ENCODE measurements at places on chromosomes 5 and 9.

DNA sequence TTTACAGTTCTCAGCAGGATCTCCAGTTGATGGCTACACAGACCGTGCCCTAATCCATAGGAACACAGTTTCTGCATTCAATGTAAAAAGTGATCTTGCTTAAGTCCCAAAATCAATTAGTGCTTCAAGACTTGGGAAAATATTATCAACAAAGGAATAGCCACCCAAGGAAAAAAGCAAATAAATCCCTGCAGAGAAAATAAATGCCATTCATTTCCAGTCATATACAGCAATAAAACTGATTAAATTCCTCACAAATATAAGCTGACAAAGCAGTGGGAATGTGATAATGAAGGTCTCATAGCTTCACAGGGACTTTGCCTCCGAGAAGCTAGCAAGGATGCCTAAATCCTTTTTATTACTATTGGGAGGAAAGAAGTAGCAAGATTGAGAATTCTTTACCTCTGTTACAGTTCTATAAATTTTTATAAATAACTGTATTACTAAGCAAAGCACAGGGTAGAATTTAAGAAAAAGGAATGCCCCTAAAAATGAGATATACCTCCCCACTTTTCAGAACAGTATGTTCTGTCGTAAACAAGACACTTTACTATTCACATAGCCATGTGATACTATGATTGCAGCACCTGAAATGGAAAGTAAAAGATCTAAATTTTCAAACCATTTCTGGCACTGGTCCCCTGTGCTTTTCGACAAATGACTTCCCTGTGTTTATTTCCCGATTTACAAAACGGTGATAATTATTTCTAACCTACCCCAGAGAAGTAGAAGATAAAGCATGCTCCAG is 59.8 kb downstream of the ARSB start:
- no peak for DNase-seq

DNA sequence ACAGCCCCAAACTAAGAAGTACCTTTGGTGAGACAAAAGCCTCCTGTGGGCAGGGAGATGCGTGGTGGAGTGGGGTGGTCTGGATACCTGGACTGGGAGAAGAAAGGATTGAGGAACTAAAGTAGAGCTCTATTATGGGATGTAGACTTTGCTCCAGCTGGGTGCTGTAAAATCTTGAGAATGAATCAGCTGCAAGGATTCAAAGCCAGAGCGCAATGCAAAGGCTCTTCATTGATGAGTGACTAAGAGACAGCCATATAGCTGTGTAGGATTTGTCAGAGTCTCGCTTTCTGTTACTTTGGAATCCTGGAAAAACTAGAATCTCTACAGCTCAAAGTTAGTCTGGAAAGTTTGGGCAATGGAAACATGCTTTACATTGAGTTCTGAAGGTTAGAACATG is 159.9 kb downstream of the TAF11L14 start:
- DNase-seq, result no peak

GRCh38 chr5:52735139-52735538 is 52.6 kb upstream of the ITGA1 start:
- no peak for DNase-seq

- no peak for DNase-seq
These were observed 151.1 kb downstream of the ESM1 start for GRCh38 chr5:54834121-54834842.

DNA sequence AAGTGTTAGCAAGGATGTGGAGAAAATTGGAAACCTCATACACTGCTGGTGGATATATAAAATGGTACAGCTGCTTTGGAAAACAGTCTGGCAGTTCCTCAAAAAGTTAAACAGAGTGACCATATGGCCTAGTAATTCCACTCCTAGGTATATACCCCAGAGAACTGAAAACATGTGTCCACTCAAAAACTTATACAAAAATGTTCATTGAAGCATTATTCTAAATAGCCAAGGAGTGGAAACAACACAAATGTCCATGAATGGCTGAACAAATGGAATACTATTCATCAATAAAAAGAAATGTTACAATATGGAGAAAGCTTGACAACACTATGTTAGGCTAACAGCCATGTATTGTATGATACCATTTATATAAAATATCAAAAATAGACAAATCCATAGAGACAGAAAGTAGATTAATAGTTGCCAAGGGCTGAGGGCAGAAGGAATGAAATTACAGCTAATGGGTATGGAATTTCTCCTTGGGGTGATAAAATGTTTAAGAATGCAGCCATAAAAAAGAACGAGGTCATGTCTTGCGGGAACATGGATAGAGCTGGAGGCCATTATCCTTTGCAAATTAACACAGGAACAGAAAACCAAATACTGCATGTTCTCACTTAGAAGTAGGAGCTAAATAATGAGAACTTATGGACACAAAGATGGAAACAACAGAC is 33.6 kb upstream of the FBP1 start:
- DNase-seq, result no peak

DNA sequence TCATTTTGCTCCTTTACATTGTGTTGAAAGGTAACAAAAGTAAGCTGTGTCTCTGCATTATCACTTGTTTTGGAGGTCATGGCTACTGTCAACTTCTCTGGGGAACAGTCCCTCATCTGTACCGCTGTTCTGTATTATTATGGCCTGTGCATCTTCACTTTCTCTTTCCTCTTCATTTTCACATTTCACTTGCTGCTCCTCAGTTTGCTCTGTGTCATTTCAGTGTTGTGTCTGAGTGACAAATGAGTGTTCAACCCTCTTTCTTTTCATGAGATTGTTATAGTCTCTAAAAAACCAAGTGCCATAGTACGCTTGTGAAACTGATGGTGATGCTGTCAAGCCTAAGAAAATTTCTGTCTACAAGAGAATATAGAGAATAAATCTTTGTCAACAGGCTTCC is 122.0 kb upstream of the FER start:
- DNase-seq, result no peak

GRCh38 chr5:158716668-158717067 is 383.0 kb downstream of the EBF1 start:
- DNase-seq, result no peak

DNA sequence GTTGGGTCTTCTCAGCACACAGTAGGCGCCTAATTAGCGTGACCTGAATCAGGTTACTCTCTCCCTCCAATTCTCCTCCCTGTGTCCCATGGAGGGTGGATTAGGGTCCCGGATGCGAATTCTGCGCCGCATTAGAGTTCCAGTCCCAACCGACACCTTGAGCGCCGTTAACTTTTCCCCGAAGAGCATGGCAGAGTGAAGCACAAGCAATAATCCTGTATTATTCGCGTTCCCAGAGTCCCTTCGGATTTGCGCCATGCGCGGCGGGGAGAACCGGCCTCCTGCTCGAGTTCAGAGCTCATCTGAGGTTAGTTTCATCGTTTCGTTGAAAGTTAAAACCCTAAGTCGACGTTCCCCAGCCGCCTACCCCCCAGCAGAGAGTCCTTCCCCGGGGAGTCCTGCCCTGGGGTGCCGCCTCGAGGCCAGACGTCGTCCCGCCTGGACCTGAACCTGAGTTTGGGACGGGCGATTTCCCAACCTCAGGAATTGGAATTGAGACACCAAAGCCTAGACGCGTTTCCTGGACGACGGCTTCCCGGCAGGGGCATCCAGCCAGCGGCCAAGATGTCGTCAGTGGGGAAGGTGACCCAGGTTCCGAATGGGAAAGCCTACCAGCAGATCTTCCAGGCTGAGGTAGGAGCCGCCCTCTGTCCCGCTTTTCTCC is at the start of gene CCDC180:
TSS of gene CCDC180 (plus strand) at position 160 of the 664 bp plus-strand sequence. CDS start at position 565, 405 bp downstream.
- no peak for DNase-seq

DNA sequence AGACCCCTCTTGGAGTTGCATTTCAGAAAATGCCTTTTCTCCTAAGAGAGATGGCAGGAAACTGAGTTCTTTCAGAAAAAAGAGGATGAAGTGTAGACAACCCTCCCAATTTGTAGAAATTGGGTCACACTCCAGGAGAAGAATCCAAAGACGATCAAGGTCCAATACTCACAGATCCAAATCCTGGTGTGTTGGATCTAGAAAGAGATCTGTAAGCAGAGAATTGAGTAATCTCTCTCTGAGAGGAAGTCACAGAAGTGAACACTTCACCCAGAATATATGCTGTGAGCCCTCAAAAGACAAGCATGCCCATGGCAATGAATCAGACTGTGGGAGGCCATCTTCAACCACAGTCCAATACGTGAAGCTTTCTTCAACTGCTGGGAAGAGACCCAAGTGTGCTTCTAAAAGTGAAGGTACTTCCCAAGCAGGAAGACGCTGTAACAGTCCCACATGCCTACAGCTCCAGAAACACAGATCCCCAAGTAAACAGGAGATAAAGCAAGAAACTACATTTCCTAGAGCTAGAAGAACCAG is 182.7 kb downstream of the SMC2 start:
- DNase-seq, result no peak

GRCh38 chr5:174947548-174947947 is 223.2 kb downstream of the MSX2 start:
- no peak for DNase-seq

DNA sequence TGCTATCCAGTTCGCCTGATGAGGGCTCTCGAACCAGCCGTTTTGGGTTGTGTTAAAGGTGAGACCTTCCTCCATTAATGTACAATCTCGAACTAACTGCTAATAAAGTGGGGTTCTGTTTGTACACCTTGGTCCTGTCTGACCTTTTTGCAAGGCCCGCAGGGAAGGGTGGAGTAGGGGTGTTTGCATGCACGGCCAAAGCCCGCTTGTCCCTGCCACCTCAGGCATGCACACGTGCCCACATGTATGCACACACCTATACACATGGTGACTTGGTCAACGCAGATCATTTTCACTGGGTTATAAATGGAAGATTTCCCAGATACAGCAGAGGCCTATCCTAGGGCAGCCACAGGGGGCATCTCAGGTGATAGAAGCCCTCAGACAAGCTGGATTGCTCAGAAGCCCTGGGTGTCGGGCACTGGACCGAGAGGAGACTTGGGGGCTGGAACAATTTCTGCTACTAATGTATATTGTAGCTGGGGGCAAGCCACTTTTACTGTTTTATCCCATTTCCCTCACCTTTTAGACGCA is 50.2 kb downstream of the NDST1 start:
- no peak for DNase-seq

- peak; percentile 74 for DNase-seq
These were observed 26.8 kb upstream of the TNFAIP8 start for GRCh38 chr5:119328753-119329602.

DNA sequence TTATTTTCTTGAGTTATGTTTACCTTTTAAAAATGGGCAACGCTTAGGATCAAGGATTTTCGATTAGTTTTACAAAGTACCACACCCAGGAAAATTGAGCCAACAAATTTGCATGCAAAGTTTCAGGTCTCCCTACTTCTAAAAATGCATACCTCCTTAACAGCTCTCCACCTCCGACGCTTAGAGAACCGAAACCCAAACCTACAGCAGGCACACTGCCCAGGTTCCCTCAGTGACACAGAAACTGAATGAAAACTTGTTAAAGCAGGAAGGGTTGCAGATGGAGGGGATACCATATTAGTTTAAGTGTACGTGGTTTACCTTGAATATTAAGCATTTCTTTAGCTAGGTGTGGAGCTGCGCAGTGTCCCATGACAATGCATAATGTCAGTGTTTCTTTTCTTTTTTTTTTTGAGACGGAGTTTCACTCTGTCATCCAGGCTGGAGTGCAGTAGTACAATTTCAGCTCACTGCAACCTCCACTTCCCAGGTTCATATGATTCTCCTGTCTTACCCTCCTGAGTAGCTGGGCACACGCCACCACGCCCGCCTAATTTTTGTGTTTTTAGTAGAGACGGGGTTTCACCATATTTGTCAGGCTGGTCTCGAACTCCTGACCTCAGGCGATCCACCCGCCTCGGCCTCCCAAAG is 1.6 kb upstream of the SUB1 start:
- DNase-seq, result no peak

DNA sequence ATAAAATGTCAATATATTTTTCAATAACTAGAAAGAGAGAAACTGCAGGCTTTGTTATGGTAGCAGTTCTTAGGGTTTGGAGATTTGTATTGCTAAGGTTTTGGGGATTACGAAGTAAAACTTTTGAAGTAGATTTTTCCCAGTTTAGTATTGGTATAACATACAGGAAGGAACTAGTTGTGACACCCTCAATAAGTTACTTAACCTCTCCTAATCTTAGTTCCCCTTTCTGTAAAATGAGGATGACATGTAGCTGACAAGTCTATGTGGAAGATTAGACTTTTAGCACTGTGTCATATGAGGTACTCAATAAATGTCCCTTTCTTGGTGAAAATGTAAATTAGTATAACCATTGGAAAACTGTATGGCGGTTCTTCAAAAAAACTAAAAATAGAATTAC is 73.4 kb upstream of the ATG10 start:
- no peak for DNase-seq

GRCh38 chr9:87465816-87466215 is 31.9 kb upstream of the DAPK1 start:
- DNase-seq, result no peak

DNA sequence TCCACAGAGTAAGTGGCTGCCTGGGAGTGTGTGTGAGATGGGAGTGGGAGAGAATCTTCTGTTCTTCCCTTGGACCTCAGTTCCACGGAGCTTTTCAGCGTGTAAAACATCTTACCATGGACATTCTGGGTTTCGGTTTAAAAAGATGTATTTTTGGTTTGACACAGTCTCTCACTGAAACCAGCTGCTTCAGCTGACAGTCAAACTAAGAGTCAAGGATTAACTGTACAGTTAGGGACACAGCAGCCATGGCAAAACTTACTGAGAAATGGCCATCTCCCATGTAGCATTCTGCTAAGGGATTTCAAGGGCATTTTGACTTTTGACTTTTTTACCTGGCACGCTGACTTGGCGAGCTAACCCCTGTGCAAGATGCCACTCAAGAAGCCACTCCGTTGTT is 93.8 kb upstream of the IL12B start:
- no peak for DNase-seq

DNA sequence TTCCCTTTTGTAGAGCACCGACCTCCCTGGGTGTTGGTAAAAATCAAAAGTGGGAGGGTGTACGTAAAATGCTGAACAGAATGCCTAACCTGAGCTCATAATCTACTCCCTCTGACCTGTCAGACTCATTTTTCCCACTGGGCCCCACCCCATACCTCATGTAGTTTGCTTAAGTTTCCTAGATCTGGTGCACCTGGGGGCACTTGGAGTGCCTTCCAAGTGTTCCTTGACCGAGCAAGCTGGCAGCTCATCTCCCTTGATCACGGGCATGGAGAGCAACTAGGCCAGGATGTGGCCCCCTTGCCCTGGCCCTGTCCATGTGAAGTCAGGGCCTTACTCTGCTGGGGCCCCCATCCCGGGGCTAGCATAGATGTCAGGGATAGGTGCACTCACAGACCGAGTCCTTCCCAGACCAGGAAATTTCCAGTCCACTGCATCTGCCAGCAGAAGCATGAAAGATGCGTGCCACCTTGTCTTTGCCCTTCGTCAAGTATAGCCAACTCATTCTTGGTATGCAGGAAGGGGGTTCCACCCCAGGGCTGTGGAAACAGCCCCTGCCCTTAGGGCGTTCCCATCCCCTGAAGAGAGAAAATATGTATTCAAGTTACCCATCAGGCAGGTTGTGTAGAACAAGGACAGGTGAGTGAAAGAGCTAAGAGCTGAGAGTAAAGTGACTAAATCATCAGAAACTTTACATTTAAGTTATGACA is 41.9 kb downstream of the SLC22A5 start:
- DNase-seq, result peak; percentile 56

DNA sequence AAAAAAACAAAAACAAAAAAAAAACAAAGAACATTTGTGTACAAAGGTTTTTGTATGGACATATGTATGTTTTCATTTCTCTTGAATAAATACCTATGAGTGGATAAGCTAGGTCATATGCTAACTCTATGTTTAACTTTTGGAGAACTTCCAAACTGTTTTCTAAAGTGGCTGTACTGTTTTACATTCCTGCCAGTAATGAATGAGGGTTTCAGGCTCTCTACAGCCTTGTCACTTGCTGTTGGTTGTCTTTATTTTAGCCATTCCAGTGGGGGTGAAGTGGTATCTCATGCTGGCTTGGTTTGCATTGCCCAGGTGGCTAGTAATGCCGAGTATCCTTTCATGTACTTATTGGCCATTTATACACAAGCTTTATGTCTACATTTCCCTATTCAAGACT is 9.1 kb upstream of the TRIO start:
- no peak for DNase-seq
